Spleen (tissue), 13 donors: ENCODE measurements at places on chromosomes 1 and 21. TPM values are rescaled to one million over a fixed set of nuclear protein-coding genes. Genes with fewer than 3 reads are reported as not detected.

Gene RGS1
- 52.9 TPM for total RNA-seq

DNA sequence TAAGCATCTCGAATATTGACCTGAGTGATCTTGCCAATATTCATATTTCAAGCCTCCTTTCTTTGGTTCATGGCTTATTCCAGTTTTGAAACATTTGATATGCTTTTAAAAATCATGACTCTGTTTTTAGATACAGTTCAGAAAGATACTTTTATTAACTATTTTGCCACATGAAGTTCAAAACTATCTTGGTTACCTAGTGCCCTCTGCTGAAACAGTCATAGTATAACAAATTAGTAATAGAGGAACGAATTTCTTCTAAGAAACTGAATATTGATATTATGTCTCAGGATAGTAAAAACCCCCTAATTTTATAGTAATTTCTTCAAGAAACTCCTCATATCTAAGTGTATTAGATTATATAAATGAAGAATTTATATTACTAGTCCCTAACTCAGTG is 52.6 kb upstream of the RC3H1 start:
- DNase-seq = no peak
- no peak overlapping the region for H3K4me3 ChIP-seq
- H3K4me1 ChIP-seq = no peaks in the 10 kb centered on the region
- no peaks in the 10 kb centered on the region for H3K36me3 ChIP-seq
- no peaks in the 10 kb centered on the region for H3K27me3 ChIP-seq

- H3K27me3 ChIP-seq = peaks cover 68% of the 10 kb centered on the region
- DNase-seq = no peak
- no peak overlapping the region for H3K27ac ChIP-seq
- H3K4me3 ChIP-seq = no peak overlapping the region
These were observed 70.0 kb upstream of the AJAP1 start for GRCh38 chr1:4584449-4584848.

Gene SMCP
- total RNA-seq = not detected

DNA sequence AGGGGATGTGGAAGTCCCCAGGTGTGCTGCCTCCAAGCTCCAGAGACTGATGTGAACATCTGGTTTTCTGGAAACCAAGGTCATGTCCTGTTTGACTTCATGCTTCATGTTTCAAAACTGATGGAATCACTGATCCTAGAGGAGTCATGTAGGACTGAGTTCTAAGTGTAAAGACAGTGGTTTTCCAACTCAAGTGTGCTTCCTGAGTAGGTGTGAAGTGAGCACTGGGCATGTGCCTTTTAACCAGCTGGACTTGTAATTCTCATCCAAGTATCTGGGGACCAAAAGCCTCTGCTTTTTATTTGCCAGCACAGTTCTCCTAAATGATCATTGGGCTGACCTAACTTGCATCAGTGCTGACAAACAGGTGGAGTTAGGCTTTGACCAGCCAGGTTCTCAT is 36.9 kb downstream of the ABCA4 start:
- no peaks in the 10 kb centered on the region for H3K36me3 ChIP-seq
- no peak overlapping the region for H3K4me3 ChIP-seq
- H3K27me3 ChIP-seq = peaks cover 11% of the 10 kb centered on the region
- H3K4me1 ChIP-seq = no peaks in the 10 kb centered on the region

DNA sequence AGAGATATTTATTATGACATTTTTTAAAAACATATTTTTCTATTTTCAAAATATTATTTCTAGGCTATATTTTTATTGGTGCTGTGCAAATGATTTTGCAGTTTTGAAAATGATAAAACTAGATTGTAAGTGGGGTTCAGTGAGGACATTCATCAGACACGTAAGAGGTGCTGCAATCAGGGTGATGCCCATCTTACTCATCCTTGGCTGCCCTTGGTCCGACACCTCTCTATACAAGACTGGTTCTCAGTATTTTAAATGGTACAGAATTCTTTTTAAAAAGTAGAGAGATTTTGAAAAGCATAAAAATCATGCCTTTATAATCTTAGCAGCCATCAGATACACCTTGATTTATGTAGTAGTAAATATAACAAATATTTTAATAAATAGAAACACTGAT is 24.0 kb downstream of the HENMT1 start:
- no peaks in the 10 kb centered on the region for H3K27me3 ChIP-seq
- H3K4me3 ChIP-seq = no peak overlapping the region
- no peak overlapping the region for H3K27ac ChIP-seq
- peaks cover 19% of the 10 kb centered on the region for H3K36me3 ChIP-seq
- no peak for DNase-seq

Gene IVL
- not detected for total RNA-seq

GRCh38 chr1:55164906-55165305 is 50.3 kb downstream of the USP24 start:
- H3K27me3 ChIP-seq = no peaks in the 10 kb centered on the region
- peaks cover 12% of the 10 kb centered on the region for H3K4me1 ChIP-seq
- H3K4me3 ChIP-seq = no peak overlapping the region
- peaks cover 98% of the 10 kb centered on the region for H3K36me3 ChIP-seq
- H3K27ac ChIP-seq = no peak overlapping the region
- no peak for DNase-seq

- no peak overlapping the region for H3K4me3 ChIP-seq
- H3K27ac ChIP-seq = peak overlapping the region; percentile 70
- DNase-seq = no peak
- H3K27me3 ChIP-seq = no peaks in the 10 kb centered on the region
These were observed 55.5 kb downstream of the EDN2 start for GRCh38 chr1:41428738-41429640.

DNA sequence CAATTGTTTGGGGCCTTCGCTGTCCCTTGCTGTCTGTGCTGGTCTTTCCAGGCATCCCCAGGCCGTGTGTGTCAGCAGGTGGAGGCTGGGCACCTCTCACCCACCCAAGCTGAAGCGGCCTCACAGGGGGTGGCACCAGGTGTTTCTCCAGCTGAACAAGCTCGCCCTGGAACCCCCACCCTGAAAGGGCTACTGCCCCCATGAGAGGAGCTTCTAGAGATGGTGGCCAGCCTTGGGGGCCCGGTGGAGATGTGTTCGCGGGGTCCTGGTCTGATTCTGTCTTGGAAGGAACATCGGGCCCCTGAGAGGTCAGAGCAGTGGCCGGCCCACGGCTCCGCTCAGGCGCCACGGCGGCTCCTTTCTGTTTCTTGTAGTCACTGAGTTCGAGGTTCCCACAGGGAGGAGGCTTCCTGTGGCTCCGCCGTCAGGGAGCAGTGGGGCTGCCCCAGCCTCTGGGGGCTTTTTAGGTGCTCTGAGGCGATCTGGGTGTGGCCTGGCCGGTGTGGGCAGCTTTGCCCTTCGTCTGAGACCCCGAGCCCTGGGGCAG is 46.9 kb downstream of the SKI start:
- no peaks in the 10 kb centered on the region for H3K36me3 ChIP-seq
- peak overlapping the region; percentile 63 for H3K27ac ChIP-seq
- H3K27me3 ChIP-seq = no peaks in the 10 kb centered on the region
- H3K4me1 ChIP-seq = peaks cover 77% of the 10 kb centered on the region

Gene TSPEAR
- total RNA-seq = 0.22 TPM

DNA sequence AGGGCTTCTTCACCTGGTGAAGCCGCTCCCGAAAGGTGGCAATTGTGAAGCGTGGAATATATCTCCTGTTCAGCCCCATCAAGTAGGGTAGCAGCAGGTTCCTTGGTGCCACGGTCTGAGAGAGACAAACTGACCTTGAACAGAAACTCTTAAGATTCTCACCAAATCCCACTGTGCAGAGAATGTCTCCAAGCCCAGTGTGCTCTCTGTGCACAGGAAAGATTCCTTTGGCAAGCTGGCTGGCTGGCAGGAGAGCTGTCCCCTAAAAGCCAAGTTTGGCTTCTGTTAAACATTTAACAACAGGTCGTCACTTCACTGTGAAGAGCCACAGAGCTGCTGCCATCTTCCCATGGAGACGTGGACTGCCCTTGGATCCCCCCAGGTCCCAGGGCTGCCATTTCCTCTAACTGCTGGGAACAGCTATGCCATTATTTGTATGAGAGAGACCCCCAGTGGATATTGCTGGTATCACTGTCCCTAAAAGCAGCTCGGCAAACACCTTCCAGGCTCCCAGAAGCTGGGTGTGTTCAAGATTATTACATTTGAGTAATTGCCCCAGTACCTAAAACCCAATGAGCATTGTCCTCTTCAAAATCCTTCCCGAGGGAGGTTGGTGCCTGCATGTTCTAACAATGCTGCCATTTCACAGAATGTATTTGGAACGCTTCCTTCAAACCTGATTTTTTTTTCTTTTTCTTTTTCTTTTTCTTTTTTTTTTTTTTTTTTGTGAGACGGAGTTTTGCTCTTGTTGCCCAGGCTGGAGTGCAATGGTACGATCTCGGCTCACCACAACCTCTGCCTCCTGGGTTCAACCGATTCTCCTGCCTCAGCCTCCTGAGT is 71.8 kb downstream of the CD58 start:
- H3K4me1 ChIP-seq = peaks cover 15% of the 10 kb centered on the region
- H3K27ac ChIP-seq = no peak overlapping the region
- no peak overlapping the region for H3K4me3 ChIP-seq
- H3K36me3 ChIP-seq = no peaks in the 10 kb centered on the region
- H3K27me3 ChIP-seq = no peaks in the 10 kb centered on the region
- no peak for DNase-seq

Gene RNU1-2
- under 0.01 TPM for total RNA-seq

GRCh38 chr1:76068542-76068941 is 6.0 kb upstream of the ST6GALNAC3 start:
- H3K36me3 ChIP-seq = no peaks in the 10 kb centered on the region
- H3K4me1 ChIP-seq = peaks cover 2% of the 10 kb centered on the region
- H3K27me3 ChIP-seq = no peaks in the 10 kb centered on the region
- no peak overlapping the region for H3K27ac ChIP-seq

GRCh38 chr1:37595440-37596181 is at the start of gene GNL2:
TSS of gene GNL2 (minus strand) at chr1:37595937. CDS start at chr1:37595822, 115 bp downstream.
- peak; percentile 99 for DNase-seq
- H3K36me3 ChIP-seq = peaks cover 24% of the 10 kb centered on the region
- no peaks in the 10 kb centered on the region for H3K27me3 ChIP-seq
- H3K4me3 ChIP-seq = peak within 1 kb of the TSS; percentile 87

- H3K27ac ChIP-seq = no peak overlapping the region
- no peak overlapping the region for H3K4me3 ChIP-seq
- H3K36me3 ChIP-seq = no peaks in the 10 kb centered on the region
- no peak for DNase-seq
- H3K27me3 ChIP-seq = no peaks in the 10 kb centered on the region
These were observed 49.1 kb downstream of the GLIS1 start for GRCh38 chr1:53689736-53690326.

DNA sequence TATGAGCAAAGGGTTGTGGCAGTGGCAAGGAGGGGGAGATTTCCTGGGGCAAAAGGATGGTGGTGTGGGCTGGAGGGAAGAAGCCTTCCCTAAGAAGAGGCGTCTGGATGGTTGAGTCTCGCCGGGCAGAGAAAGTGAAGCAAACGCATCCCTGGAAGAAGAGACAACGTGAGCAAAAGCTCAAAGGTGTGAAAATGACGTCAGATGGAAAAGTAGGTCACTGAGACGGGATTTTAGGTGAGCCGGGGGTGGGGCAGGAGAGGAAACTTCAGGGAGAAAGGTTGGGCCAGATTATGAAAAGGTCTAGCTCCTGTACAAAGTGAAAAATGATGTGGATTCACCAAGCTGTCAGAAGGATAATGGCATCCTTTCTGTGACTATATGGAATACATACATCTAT is 95.3 kb upstream of the KCNE2 start:
- no peak overlapping the region for H3K4me3 ChIP-seq
- H3K27ac ChIP-seq = no peak overlapping the region
- peaks cover 1% of the 10 kb centered on the region for H3K36me3 ChIP-seq
- H3K4me1 ChIP-seq = no peaks in the 10 kb centered on the region
- H3K27me3 ChIP-seq = no peaks in the 10 kb centered on the region

- H3K36me3 ChIP-seq = no peaks in the 10 kb centered on the region
- no peak overlapping the region for H3K27ac ChIP-seq
- no peaks in the 10 kb centered on the region for H3K27me3 ChIP-seq
- H3K4me1 ChIP-seq = no peaks in the 10 kb centered on the region
- no peak for DNase-seq
These were observed 51.5 kb upstream of the GCLM start for GRCh38 chr1:93960641-93961147.

- H3K27ac ChIP-seq = no peak overlapping the region
- DNase-seq = no peak
- H3K4me3 ChIP-seq = no peak overlapping the region
- H3K36me3 ChIP-seq = no peaks in the 10 kb centered on the region
These were observed 13.2 kb downstream of the ZMYND12 start for GRCh38 chr1:42442662-42443061.

Gene ATP5PB
- 143 TPM for total RNA-seq

GRCh38 chr1:226405411-226405988 is 2.4 kb downstream of the PARP1 start:
- H3K4me1 ChIP-seq = peaks cover 39% of the 10 kb centered on the region
- H3K36me3 ChIP-seq = peaks cover 25% of the 10 kb centered on the region
- DNase-seq = peak; percentile 77
- peak overlapping the region; percentile 90 for H3K27ac ChIP-seq
- H3K27me3 ChIP-seq = no peaks in the 10 kb centered on the region

Gene S100A8
- total RNA-seq = 2,168 TPM

Gene SERPINC1
- not detected for total RNA-seq

Gene KCNE2
- total RNA-seq = not detected

GRCh38 chr21:41604583-41605041 is 96.7 kb upstream of the TMPRSS2 start:
- H3K27ac ChIP-seq = no peak overlapping the region
- H3K4me3 ChIP-seq = no peak overlapping the region
- H3K36me3 ChIP-seq = no peaks in the 10 kb centered on the region
- DNase-seq = no peak
- H3K27me3 ChIP-seq = peaks cover 17% of the 10 kb centered on the region
- H3K4me1 ChIP-seq = no peaks in the 10 kb centered on the region

GRCh38 chr1:165109013-165109412 is 247.5 kb downstream of the LMX1A start:
- H3K27ac ChIP-seq = no peak overlapping the region
- no peak for DNase-seq
- H3K4me1 ChIP-seq = no peaks in the 10 kb centered on the region
- H3K27me3 ChIP-seq = no peaks in the 10 kb centered on the region

GRCh38 chr1:32334274-32334861 is 1.7 kb downstream of the MARCKSL1 start:
- peak overlapping the region; percentile 90 for H3K27ac ChIP-seq
- H3K36me3 ChIP-seq = peaks cover 31% of the 10 kb centered on the region
- DNase-seq = peak; percentile 80

Gene SPATA17
- total RNA-seq = not detected

DNA sequence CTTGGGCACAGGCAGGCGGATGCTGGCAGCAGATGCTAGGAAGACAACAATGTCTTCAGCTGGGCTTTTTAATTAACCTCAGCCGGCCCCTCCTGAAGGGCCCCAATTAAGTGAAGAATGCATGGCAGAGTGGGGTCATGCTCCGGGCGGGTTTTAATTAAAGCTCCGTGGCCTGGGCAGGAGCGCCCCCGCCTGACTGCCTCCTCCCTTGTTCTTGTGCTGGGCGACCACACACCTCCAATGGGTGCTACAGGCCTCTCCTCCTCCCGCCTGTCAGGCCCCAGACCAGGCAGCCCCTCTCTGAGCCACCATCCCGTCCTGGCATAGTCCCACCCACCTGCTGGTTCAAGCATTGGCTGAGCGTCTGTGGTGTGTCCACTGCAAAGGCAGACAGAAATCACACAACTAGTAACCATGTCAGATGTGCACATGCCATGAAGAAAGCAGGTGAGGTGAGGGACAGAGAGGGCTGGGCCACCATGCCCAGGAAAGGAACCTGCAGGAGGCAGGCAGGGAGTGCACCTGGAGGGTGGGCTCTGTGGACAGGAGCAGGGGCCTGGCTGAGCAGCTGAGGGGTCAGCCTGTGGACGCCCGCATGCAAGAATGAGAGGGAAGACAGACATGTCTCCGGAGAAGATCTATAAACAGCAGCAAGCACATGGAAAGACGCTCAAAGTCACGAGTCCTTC is 8.5 kb upstream of the ARF1 start:
- peak; percentile 74 for DNase-seq
- H3K4me3 ChIP-seq = no peak overlapping the region
- peaks cover 14% of the 10 kb centered on the region for H3K4me1 ChIP-seq

Gene FNBP1L
- total RNA-seq = 6.6 TPM
